CD4-positive, CD25-positive, alpha-beta regulatory T cell (primary cell): ENCODE measurements at places on chromosomes 2 and 18.
A peak's percentile ranks its signal among the peaks of the same experiment; 100 is the strongest.

- no peaks in the 10 kb centered on the region for H3K36me3 ChIP-seq
- H3K4me1 ChIP-seq: no peaks in the 10 kb centered on the region
- no peak for DNase-seq
- H3K4me3 ChIP-seq: no peak overlapping the region
- H3K27ac ChIP-seq: no peak overlapping the region
These were observed 32.2 kb upstream of the REL start for GRCh38 chr2:60849187-60849586.

- H3K27me3 ChIP-seq: no peaks in the 10 kb centered on the region
- H3K36me3 ChIP-seq: peaks cover 21% of the 10 kb centered on the region
- H3K27ac ChIP-seq: no peak overlapping the region
- DNase-seq: no peak
- H3K4me3 ChIP-seq: no peak overlapping the region
These were observed 105.8 kb upstream of the TTN start for GRCh38 chr2:178913049-178913441.

- no peak overlapping the region for H3K27ac ChIP-seq
- no peaks in the 10 kb centered on the region for H3K36me3 ChIP-seq
- no peaks in the 10 kb centered on the region for H3K4me1 ChIP-seq
- peaks cover 1% of the 10 kb centered on the region for H3K27me3 ChIP-seq
- no peak for DNase-seq
These were observed 214.1 kb upstream of the COPS8 start for GRCh38 chr2:236871500-236872001.

GRCh38 chr2:43604674-43605073, 8.8 kb upstream of the THADA start:
- H3K27ac ChIP-seq: no peak overlapping the region
- H3K4me3 ChIP-seq: no peak overlapping the region
- H3K4me1 ChIP-seq: no peaks in the 10 kb centered on the region
- no peak for DNase-seq

DNA sequence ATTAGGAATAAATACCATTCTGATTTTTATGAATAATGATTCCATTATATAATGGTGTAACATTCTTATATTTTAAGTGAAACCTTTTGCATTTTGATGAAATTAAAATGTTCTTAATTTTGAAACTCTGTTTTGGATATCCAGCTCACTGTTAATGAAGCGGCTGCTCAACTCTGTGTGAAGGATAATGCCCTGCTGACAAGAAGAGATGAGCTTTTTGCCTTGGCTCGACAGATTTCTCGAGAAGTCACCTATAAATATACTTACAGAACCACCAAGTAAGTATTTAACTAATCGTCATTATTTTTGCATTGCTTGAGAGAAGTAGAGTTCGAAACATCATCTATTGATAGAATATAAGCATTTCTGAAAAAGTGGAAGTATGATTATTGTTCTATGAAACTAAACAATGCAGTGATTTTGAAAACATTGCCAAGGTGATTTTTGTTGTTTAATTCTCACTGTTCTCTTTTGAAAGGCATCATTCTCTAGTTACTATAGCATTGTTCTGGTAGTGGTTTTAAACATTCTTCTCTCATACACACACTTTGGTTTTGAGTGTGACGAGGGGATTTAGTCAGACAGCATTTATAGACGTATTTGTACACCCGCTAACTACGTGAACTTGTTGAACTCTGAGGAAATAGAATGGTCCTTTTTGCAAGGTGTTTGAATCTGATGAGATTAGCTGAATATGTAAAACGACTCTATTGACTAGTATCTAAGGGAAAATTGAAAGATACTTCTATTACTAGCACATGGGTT, 21.5 kb downstream of the NAB1 start:
- H3K36me3 ChIP-seq: peaks cover 12% of the 10 kb centered on the region
- peak; percentile 39 for DNase-seq
- H3K4me3 ChIP-seq: peak overlapping the region; percentile 57
